G401 (cell line): ENCODE measurements at places on chromosomes 4 and X. TPM values are rescaled to one million over a fixed set of nuclear protein-coding genes. Genes with fewer than 3 reads are reported as not detected.

- DNase-seq, result no peak
Measured at GRCh38 chr4:83036991-83037665, 2.1 kb downstream of the COPS4 start.

DNA sequence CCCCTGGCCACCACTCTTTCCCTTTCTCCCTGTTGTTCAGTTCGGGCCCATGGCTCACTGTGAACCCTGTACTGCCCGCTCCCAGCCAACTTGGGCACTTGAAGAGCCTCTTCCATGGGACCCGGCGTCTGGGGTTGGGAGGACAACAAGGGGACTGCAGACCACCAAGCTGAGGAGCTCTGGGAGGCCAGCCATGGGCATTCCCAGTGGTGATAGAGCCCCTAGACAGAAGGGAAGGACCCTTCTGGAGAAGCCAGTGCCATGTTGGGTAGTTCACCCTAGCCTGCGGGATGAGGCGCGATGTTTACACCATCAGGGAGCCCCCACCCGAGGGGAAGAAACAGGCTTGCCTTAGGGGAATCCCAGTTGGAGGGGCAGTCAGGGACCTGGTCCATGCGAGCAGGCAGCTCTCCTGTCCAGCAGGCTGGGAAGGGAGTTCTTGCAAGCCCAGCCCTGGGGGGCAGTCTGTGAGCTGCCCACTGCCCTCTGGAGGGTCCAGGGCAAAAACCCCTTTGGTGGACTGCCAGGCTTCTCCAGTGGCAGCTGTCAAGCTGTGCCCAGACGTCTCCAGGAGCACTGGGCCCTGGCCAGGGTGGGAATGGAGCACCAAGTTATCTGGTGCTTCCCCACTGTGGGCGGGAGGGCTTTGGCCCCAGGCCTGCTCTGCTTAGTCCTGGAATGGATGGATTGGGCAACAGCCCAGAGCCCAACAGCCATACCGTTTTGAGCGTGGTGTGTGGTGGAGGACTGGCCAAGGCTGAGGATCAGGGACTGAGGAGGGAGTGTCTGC lies 23.7 kb upstream of the UBA1 start:
- DNase-seq, result peak; percentile 61

DNA sequence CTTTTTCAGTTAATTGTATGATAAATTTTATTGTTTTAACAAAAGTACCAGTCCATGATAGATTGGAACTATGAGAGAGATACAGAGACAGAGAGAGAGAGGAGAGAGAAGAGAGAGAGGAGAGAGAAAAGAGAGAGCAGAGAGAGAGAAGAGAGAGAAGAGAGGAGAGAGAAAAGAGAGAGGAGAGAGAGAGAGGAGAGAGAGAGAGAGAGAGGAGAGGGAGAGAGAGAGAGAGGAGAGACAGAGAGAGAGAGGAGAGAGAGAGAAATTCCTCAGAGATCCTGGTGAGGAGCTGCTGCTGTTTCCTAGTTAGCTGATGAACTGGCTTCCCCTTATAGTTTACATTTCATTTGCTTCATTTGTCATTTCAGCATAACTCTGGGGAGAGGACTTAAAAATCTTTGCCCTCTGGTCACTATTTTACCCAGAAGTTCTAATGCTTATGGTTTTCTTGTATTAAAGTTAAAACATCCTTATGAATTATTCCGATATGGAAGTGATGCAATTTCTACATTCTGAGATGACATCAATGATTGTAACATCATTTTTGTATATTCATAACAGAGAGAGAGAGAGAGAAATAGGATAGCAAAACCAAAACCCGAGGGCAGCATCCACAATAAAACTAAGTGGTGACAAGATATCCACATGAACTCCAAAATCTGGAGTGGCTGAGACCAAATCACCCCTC lies 10.8 kb downstream of the CTAG1A start:
- no peak for DNase-seq

DNA sequence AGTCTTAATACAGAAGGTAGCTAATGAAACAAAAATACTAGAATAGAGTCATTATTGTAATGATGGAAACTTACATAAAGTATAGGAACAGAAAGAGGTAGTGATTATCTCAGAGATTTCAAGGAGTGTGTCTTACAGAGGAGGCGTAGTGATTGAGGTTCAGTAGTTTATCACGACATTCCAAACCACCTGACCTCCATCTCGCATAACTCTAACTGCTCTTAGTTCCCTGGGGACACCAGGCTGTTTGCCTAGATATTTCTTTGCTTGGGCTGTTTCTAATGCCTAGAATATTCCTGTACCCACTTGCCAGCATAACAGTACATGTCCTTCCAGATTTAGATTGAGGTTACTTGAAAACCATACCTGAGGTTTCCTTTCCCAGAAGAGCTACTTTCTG lies 29.1 kb downstream of the STAG2 start:
- DNase-seq, result no peak

- no peak for DNase-seq
Measured at GRCh38 chr4:71593311-71593710, 190.6 kb downstream of the GC start.

GRCh38 chrX:124862301-124862700 lies 457.4 kb upstream of the TEX13C start:
- no peak for DNase-seq

- DNase-seq, result peak; percentile 92
Measured at GRCh38 chr4:52919461-52919860, 57.3 kb downstream of the RASL11B start.

DNA sequence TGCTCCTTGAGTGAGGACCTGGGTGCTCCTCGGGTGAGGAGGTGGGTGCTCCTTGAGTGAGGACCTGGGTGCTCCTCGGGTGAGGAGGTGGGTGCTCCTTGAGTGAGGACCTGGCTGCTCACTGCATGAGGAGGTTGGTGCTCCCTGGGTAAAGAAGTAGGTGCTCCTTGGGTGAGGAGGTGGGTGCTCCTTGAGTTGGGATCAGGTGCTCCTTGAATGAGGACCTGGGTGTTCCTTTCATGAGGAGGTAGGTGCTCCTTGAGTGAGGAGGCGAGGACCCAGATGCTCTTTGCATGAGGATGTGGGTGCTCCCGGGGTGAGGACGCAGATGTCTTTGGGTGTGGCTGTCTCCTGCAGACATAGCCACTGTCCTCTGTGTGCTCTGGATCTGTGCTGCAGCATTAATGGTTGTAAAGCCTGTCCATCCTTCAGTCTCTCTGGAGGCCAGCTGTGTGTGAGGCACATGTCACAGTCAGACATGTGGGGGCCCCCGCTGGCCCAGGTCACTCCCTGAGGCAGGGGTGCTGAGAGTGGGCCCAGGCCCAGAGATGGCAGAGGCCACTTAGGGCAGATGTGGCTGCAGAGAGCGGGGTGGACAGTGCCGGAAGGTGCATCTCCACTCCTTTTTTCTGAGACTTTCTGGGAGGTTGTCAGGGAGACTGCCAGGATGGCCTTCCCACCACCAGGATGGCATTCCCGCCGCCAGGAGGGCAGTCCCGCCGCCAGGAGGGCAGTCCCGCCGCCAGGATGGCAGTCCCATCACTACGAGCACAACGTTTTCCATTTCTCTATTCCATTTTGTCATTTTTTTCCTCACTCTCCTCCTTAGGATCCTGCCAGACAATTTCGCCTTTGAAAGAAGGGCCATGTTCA lies 101.8 kb downstream of the HMX1 start:
- no peak for DNase-seq

DNA sequence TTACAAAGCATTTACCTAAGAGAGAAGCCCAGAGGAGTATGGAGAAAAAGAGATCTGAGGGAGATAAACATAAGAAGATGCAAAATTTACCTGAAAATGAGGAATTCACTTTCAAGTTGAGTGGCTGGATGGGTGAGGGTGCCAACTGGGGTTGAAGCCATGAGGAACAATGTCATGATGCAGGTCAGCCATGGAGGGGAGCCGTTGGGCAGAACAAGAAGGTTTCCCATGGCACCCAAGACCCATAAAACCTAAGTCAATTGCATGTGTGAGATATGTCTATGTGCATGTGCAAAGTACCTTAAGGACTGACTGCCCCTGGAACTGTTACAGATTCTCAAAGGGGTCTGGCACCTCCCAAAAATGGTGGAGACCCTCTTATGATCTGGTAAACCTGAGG lies 46.6 kb upstream of the PRRG1 start:
- DNase-seq, result no peak

DNA sequence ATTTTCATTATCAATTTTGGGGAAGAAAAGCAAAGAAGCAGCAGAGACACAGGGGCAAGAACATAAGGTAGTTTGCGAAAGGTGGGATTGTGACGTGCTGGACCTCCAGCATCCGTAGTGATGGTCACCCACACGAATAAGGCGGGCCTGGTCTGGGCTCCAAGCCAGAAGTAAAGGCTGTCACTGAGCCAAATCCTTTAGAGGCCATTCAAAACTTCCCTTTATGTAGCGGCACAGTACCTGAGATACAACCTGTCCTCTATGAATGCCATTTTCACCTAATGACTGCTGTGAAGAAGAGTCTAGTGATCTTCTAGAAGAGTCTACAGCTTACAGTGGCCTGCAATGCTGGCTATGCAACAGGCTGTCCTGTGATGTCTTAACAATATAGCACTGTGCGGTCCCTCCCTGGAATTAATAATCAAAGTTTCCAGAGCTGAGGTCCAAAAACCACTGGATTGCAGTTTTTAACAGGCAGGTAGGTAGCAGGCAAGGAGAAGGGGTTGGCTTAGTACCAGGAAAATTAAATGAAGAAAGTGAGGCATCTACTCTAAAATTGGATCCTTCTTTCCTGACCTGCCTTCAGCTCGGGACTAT lies 56.2 kb downstream of the TRIML1 start:
- DNase-seq, result no peak

DNA sequence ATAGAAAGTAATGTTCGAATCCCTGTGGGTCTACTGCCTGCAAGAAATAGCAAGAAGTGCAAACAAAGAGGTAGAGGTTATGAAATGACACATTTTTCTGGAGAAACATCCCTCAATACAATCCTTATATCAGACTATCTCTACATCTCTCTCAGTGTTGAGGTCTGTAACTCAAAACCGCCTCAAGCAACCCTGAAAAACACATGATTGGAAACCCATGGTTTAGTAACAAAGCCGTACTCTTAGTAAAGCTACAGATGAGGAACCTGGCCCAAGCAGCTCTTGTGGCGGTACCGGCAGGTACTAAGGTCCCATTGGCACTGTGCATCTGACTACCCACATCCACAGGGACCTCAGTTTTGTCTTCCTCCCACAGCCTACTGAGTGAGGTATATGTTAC lies 53.9 kb downstream of the IRF2 start:
- DNase-seq, result no peak

CT45A10 gene
- not detected in 2 replicates for total RNA-seq

TLR3 gene
- total RNA-seq, result 0.31 and 3.9 TPM in 2 replicates

SPACA5 gene
- not detected in 2 replicates for total RNA-seq

PPM1K gene
- 21.2 and 21.4 TPM in 2 replicates for total RNA-seq
